A172 (cell line): ENCODE measurements at places on chromosomes 12 and 14. TPM values are rescaled to one million over a fixed set of nuclear protein-coding genes. Genes with fewer than 3 reads are reported as not detected.

TAMALIN gene
- 2.3 and 3.3 TPM in 2 replicates for total RNA-seq

MIP gene
- total RNA-seq, result not detected in 2 replicates

SYNE2 gene
- total RNA-seq, result 9.7 and 11.1 TPM in 2 replicates

NUP37 gene
- 83.7 and 113 TPM in 2 replicates for total RNA-seq

TEX52 gene
- total RNA-seq, result not detected in 2 replicates

GRCh38 chr12:112317481-112317880 is 64.8 kb downstream of the HECTD4 start:
- no peak for DNase-seq

DNA sequence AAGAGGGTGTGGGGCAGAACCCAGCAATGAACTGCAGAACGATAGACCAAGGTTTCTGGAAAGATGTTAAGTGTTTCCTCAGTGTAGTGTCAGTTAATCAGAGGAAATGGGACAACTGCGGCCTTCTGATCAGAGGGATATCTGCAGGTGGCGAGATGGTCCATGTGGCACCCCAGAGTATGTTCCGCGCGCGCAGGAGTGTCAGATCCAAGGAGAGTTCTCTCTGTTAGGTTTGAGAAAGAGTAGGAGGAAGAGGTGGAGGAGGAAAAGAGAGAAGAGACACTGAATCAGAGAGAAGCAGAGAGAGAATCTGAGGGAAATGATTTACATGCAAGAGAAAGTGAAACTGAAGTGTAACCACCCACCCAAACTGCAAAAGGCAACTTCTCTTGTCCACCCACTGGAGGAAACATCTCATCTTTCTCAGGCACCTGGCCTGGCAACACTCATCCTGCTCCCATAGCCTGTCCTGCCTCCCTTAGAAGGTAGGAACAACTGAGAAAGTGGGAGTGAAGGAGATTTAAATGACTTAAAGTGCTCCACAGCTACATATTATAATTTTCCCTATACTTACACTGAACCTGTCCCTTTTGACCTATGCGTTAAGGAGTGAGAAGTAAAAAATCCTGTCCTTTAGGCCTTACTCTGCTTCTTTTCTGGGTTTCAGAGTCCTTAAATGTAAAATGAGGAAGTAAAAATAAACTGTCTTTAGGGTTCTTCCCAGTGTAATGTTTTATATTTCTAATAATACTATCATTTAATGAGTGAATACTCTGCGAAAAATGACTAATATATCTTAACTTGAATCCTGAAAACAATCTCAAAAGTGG is 6.8 kb upstream of the TESPA1 start:
- DNase-seq, result no peak

DNA sequence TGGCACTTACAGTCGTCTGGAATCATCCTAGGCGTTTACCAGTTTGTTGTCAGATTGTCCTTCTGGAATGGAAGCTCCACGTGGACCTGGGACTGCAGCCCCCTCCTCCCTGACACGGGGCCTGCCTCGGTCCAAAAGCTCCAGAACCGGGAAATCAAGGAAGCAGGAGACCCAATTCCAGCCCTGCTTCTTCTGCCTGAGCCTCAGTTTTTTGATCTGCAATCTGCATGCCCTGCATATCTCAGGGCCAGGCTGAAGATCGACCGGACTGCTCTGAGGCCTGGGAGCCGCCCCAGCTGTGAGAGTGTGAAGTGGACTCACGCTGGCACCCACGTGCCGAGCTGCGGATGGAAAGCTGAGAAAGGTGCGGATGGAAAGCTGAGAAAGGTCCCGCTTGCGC is 98.6 kb downstream of the SETD3 start:
- DNase-seq, result no peak

- DNase-seq, result no peak
These were observed 126.7 kb downstream of the PRKD1 start for GRCh38 chr14:29800961-29801360.

GRCh38 chr12:75427491-75427890 is 36.6 kb downstream of the GLIPR1L2 start:
- DNase-seq, result no peak

DNA sequence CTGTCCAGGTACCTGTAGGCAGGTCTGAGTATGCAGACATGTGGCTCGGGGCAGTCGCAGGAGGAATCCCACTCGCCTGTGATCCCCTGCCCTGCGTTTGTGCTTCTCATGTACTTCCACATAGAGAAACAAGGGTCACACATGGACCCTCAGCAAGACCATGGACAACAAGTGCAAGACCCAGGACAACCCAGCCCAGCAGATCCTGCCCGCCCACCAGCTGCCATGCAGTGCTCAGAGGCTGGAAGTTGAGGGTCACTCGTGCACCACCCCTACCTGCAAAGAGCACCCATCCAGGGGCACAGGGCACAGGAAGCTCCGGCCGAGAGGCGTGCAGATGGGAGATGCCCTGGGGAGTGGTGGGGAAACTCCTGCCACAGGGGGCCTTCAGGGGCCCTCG is 67.5 kb upstream of the C14orf180 start:
- no peak for DNase-seq

DNA sequence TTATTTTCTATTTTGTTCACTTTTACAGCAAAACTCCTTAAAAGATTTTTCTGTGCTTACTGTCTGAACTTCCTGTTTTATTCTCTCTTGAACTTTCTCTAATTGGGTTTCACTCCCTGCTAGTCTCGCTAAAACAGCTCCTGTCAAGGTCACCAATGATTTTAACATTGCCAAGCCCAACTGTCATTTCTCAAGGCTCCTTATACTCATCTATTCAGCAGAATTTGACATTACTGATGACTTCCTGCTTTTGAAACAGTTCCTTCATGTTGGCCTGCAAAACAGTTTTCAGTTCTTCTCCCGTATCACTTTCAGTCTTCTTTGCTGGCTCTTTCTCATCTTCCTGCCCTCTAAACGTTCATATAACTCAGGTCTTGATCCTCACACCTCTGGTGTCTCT is 268.5 kb upstream of the USP15 start:
- no peak for DNase-seq
